ENCODE measurements at places on chromosomes 3 and 15. TPM values are rescaled to one million over a fixed set of nuclear protein-coding genes. Genes with fewer than 3 reads are reported as not detected.

The ATP10A gene
- total RNA-seq = 163 TPM

The WDR93 gene
- not detected for total RNA-seq

The TMC3 gene
- total RNA-seq = not detected

The ATP8B4 gene
- not detected for total RNA-seq

DNA sequence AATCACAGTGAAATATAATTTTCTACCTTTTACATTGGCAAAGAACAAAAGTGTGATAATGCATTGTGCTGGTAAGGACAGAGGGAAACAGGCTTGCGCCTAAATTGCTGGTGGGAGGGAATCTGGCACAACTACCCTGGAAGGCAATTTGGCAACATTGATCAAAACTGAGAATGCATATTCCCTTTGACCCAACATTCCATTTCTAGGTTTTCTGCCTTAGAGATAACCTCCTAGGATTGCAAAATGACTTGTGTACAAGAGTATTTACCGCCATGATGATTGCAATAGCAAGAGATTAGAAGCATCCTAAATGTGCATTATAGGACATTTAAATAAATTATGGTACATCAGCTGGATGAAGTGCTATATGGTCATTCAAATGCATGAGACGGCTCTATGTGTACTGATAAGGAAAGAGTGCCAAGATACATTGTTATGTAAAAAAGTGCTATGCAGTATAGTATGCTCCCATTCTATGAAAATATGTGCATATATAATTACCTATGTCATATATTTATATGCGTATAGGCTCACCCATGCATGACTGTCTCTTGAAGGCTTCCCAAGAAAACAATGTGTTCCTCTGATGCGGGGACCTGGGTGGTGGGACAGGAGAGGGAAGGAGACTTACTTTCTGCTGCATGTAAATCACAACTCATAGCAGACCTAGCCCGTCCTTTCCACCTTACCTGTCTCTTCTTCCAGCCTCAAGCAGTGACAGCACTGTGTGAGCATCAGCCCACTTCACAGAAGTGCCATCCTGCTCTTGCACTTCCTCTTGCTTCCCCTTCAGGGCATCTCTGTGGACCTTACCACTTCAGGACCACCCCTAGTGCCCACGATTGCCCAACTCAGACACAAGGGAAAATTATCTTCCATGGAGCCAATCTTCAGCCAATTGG is 249.9 kb upstream of the TLE3 start:
- H3K4me1 ChIP-seq = peaks cover 5% of the 10 kb centered on the region
- H3K27me3 ChIP-seq = peaks cover 51% of the 10 kb centered on the region
- H3K4me3 ChIP-seq = no peak overlapping the region
- H3K36me3 ChIP-seq = no peaks in the 10 kb centered on the region
- DNase-seq = no peak

GRCh38 chr3:183430325-183430957 is 2.0 kb upstream of the MCF2L2 start:
- no peak for DNase-seq
- no peak overlapping the region for H3K4me3 ChIP-seq
- H3K36me3 ChIP-seq = no peaks in the 10 kb centered on the region

GRCh38 chr3:69113536-69113935 is 8.9 kb downstream of the LMOD3 start:
- no peak overlapping the region for H3K27ac ChIP-seq
- H3K27me3 ChIP-seq = no peaks in the 10 kb centered on the region
- DNase-seq = no peak
- no peaks in the 10 kb centered on the region for H3K36me3 ChIP-seq

- DNase-seq = no peak
- H3K4me1 ChIP-seq = peaks cover 29% of the 10 kb centered on the region
- H3K27me3 ChIP-seq = no peaks in the 10 kb centered on the region
- peak overlapping the region; percentile 87 for H3K27ac ChIP-seq
- H3K36me3 ChIP-seq = peaks cover 1% of the 10 kb centered on the region
- H3K4me3 ChIP-seq = peak overlapping the region; percentile 87
Measured at GRCh38 chr3:40504636-40505430, 1.0 kb upstream of the ZNF620 start.

- no peaks in the 10 kb centered on the region for H3K27me3 ChIP-seq
- H3K27ac ChIP-seq = peak overlapping the region; percentile 36
- no peaks in the 10 kb centered on the region for H3K36me3 ChIP-seq
- H3K4me1 ChIP-seq = peaks cover 21% of the 10 kb centered on the region
- no peak for DNase-seq
Measured at GRCh38 chr3:58032186-58032585, 24.0 kb downstream of the FLNB start.

DNA sequence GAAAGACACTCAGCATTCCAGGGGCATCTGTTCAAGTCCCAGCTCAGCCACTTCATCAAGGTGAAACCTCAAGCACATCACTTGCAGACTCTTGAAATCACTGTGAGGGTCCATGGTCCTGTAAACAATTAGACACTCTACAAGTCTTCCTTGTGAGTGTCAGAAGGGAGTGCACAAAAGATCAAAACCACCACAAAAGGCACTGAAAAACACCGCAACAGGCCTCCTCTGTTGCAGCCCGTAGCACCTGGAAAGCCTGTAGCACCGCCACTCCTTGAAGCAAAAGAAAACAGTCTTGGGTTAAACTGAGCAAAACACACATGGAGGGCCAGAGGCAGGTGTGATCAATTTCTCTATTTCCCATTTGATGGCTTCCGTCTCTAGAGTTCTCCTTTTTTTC is 63.8 kb upstream of the SNRK start:
- DNase-seq = no peak
- H3K27me3 ChIP-seq = peaks cover 4% of the 10 kb centered on the region
- no peak overlapping the region for H3K4me3 ChIP-seq
- H3K4me1 ChIP-seq = no peaks in the 10 kb centered on the region

DNA sequence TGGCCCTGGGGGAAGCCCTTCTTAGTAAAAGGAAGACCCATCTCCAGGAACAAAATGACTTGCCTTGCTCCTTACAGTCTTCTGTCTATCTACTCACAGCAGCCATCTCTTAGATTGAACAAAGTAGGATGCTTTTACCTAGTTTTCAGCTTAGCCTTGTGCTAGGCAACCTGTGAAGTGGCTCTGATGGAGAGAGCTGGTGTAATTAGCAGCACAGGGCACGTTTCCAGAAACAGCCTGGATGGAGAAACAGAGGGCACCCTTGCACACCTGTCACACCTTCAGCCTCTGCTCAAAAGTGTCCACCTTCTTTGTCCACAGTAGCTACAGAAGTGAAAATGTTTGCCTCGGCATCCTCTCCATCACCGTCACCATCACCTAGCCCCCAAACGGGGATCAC is 292.9 kb downstream of the RORA start:
- no peak overlapping the region for H3K4me3 ChIP-seq
- no peak for DNase-seq
- H3K4me1 ChIP-seq = peaks cover under 1% of the 10 kb centered on the region
- H3K27me3 ChIP-seq = no peaks in the 10 kb centered on the region
- H3K36me3 ChIP-seq = no peaks in the 10 kb centered on the region
- no peak overlapping the region for H3K27ac ChIP-seq

DNA sequence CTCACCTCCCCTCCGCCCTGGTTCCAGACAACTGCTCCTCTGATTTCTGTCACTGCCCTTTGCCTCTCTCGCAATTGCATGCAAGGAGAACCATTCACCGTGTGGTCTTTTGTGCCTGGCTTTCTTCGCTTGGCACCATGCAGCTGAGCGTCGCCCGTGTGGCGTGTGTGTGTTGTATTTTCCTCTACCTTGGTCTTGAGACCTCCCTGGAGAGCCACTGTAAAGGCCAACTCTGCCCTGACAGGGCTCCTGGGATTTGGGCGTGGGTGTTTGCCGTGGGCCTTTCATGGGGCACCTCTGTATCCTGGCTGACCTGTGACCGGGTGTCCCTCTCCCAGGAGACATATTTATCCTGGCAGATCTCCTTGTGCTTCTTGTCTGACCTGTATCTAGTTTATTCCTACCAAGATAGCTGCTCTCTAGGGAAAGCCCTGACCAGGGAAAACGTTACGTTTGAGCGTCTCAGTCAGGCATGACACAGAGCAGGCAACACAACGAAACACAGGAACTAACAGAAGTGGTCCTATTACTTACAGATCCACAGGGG is 2.0 kb upstream of the PIGZ start:
- no peak for DNase-seq
- H3K4me1 ChIP-seq = peaks cover 8% of the 10 kb centered on the region
- H3K36me3 ChIP-seq = no peaks in the 10 kb centered on the region
- H3K27me3 ChIP-seq = no peaks in the 10 kb centered on the region

DNA sequence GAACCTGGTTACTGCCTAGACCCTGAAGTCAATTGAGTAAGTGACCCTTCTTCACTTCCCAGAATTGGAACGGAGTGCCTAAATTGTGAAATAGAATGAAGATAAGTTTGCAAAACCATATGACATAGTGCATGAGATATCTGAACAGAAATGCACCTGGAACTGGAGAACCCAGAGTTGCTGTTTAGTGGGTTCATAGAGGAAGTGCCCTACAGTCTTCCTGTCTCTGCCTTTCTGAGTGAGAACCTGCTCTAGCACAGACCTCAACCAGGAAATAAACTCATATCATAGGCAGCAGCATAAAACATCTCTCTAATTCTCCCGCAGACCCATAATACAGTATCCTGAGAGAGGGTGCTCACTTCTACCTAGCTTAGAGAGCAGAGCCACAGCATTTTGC is 82.9 kb downstream of the EOMES start:
- peaks cover 32% of the 10 kb centered on the region for H3K4me1 ChIP-seq
- no peak overlapping the region for H3K4me3 ChIP-seq
- H3K36me3 ChIP-seq = no peaks in the 10 kb centered on the region

DNA sequence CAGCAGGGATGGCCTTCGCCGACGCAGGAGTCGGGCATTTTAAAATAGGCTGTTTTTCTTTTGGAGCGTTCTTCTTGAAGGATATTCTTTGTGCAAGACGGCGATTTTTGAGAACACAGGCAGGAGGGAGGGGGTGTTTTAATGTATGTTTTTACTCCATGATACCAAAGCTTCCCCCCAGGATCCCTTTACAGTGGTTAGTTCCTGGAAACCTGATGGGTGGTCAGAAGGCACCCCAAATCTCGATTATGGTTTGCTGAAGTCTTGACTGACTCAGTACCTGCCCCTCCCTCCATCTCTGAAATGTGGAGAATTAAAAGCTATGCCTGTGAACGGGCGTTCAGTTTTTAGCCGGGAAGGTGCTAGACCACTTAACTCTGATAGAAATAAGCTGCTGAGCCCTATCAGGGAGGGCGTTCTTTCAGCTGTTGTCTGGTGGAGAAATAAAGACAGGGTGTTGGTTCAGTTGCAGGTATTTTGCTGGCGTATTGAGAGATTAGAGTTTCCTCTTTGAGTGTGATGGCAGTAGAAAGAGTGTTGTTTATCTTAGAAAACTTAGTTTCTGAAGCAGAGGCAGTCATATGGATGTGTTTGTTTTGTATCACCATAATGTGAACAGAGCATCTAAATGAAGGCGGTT is 3.4 kb downstream of the IGF1R start:
- DNase-seq = no peak

GRCh38 chr3:150729682-150730360 is 26.1 kb upstream of the ERICH6 start:
- peaks cover 5% of the 10 kb centered on the region for H3K4me1 ChIP-seq
- H3K36me3 ChIP-seq = no peaks in the 10 kb centered on the region
- H3K27ac ChIP-seq = no peak overlapping the region
- DNase-seq = no peak
- H3K27me3 ChIP-seq = no peaks in the 10 kb centered on the region
- no peak overlapping the region for H3K4me3 ChIP-seq

GRCh38 chr3:87147562-87147961 is 79.5 kb upstream of the CHMP2B start:
- no peaks in the 10 kb centered on the region for H3K4me1 ChIP-seq
- H3K27ac ChIP-seq = no peak overlapping the region
- peaks cover 2% of the 10 kb centered on the region for H3K36me3 ChIP-seq
- no peak overlapping the region for H3K4me3 ChIP-seq

- no peaks in the 10 kb centered on the region for H3K27me3 ChIP-seq
- H3K27ac ChIP-seq = no peak overlapping the region
- H3K4me1 ChIP-seq = peaks cover 32% of the 10 kb centered on the region
- H3K4me3 ChIP-seq = no peak overlapping the region
- no peaks in the 10 kb centered on the region for H3K36me3 ChIP-seq
Measured at GRCh38 chr3:55194376-55194775, 266.5 kb upstream of the LRTM1 start.

GRCh38 chr15:60548101-60548500 is 69.2 kb upstream of the ICE2 start:
- no peaks in the 10 kb centered on the region for H3K27me3 ChIP-seq
- DNase-seq = no peak
- H3K36me3 ChIP-seq = peaks cover 2% of the 10 kb centered on the region

- peaks cover 12% of the 10 kb centered on the region for H3K4me1 ChIP-seq
- no peak overlapping the region for H3K4me3 ChIP-seq
- H3K36me3 ChIP-seq = peaks cover 1% of the 10 kb centered on the region
- no peak for DNase-seq
Measured at GRCh38 chr3:141998669-141999290, 122.3 kb downstream of the ATP1B3 start.

- no peak for DNase-seq
- peaks cover 34% of the 10 kb centered on the region for H3K27me3 ChIP-seq
- peaks cover 2% of the 10 kb centered on the region for H3K36me3 ChIP-seq
Measured at GRCh38 chr3:193782276-193782647, 189.3 kb downstream of the OPA1 start.

DNA sequence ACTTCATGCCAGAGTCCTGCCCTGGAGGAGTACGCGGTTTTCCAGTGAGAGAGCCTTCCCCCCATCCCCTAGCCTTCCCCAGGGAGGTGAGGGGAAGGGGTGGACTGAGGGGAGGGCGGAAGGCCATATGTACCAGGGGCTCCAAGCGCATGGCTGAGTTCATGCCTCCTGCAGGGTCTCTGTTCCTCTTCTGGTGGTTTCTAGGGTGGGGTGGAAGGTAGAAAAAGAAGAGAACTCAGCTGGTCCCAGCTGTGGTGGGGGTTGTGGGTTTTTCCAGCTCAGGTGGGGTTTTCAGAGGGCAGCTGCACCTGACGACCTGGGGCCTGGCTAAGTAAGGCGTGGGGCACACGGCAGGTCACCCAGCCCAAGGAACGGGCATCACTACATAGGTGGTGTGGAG is 10.7 kb upstream of the IQSEC1 start:
- no peak for DNase-seq
- H3K27me3 ChIP-seq = no peaks in the 10 kb centered on the region
- no peaks in the 10 kb centered on the region for H3K36me3 ChIP-seq
- H3K27ac ChIP-seq = no peak overlapping the region

- H3K27ac ChIP-seq = no peak overlapping the region
- DNase-seq = no peak
- no peaks in the 10 kb centered on the region for H3K36me3 ChIP-seq
- no peaks in the 10 kb centered on the region for H3K4me1 ChIP-seq
- H3K27me3 ChIP-seq = no peaks in the 10 kb centered on the region
Measured at GRCh38 chr3:191901741-191902140, 440.8 kb downstream of the PYDC2 start.

GRCh38 chr3:38497031-38497430 is 891 bp downstream of the EXOG start:
- peak overlapping the region; percentile 91 for H3K27ac ChIP-seq
- H3K36me3 ChIP-seq = peaks cover 6% of the 10 kb centered on the region
- no peak for DNase-seq
- H3K27me3 ChIP-seq = no peaks in the 10 kb centered on the region
- peaks cover 28% of the 10 kb centered on the region for H3K4me1 ChIP-seq
- peak overlapping the region; percentile 99 for H3K4me3 ChIP-seq

DNA sequence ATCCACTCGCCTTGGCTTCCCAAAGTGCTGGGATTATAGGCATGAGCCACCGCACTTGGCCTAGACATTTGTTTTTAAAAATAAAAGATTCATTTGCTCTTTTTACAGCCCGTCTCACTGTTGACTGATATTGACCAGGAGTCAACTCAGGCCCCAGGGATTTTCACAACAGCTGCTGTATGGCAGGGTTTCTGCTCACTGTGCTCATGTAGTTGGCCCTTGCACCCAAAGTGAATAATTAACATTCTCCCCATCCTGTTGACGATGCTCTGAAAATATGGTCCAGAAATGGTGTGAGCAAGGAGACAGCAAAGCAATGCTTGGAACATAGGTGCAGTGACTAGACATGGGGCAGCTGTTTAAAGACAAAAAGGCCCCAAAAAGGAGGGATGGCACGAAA is 2.9 kb upstream of the CCR5 start:
- H3K27ac ChIP-seq = no peak overlapping the region
- H3K4me1 ChIP-seq = no peaks in the 10 kb centered on the region
- H3K36me3 ChIP-seq = no peaks in the 10 kb centered on the region
- peaks cover 51% of the 10 kb centered on the region for H3K27me3 ChIP-seq
